Activated effector memory CD4-positive, alpha-beta T cell treated with anti-CD3 and anti-CD28 coated beads, Interleukin-2, amount 50 U/mL, for 16 hours (primary cell): ENCODE measurements at places on chromosomes 4 and X.

GRCh38 chrX:41240509-41240908, 93.5 kb upstream of the DDX3X start:
- DNase-seq = no peak

- DNase-seq = no peak
These were observed 19.1 kb downstream of the VSIG1 start for GRCh38 chrX:108064001-108064400.

DNA sequence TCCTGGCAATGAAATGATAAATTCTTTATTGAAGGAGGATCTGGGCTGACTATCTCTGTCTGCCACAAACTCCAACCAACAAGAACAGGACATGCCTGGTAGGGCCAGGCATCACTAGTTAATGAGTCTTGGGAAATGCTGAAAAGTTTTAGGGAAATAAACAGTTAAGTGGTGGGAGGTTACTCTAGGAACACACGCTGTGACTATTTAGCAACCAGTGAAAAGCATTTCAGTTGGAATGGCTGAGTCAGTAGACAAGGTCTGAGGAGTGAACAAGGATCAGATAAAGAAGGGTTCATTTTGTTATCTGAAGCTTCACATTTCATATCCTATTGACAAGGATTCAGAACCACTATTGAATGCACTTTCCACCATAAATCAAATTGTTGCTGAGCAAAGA, 394.9 kb upstream of the BOD1L1 start:
- DNase-seq = no peak

DNA sequence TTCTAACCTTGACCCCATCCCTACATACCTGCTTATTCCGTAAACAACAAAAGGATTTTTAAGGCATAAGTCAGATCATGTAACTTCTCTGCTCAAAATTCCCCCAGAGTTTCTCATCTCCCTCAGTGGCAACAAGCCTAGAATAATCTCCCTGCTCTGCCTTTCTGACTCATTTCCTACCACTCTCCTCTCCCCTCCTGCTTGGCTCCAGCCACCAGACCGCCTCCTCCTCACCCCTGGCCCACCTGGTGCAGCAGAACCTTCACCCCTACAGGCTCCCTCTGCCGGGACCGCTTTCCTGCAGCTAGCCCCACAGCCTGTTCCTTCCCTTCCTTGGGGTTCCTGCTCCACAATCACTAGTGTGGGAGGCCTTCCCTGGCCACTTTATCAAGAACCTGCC, 32.1 kb downstream of the TSPAN5 start:
- DNase-seq = no peak

- DNase-seq = no peak
These were observed at the start of gene FAM9C for GRCh38 chrX:13044441-13044840. FAM9C (minus strand) TSS chrX:13044620; CDS start chrX:13043789, 831 bp downstream.

GRCh38 chr4:81195475-81195874, 19.5 kb downstream of the PRKG2 start:
- DNase-seq = no peak

DNA sequence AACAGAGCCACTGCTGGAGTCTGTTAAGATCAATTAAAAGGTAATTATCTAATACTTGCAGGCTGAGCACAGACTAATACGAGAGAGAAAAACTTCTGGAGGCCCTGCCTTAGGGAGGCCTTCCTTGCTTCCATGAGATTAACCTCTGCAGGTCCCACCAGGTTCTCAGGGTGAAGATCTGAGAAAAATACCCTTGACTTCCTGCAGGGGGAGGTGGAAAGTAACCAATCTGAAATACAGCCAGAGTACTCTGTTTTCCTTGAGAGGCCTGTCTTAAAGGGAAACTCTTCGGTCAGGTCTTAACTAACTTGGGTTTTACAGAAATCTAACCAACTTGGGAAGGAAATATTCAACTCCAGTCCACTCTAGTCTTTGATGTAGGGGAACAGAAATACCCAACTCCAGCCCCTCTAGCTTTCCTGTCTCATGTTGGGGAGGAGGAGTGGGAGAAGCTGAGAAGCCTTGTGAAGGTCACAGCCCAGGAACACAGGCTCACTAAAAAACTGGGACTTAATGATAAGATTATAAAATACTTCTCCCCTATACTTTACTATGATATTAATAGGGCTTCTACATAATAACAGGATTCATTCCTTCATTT, 77.1 kb downstream of the TBCK start:
- DNase-seq = no peak

DNA sequence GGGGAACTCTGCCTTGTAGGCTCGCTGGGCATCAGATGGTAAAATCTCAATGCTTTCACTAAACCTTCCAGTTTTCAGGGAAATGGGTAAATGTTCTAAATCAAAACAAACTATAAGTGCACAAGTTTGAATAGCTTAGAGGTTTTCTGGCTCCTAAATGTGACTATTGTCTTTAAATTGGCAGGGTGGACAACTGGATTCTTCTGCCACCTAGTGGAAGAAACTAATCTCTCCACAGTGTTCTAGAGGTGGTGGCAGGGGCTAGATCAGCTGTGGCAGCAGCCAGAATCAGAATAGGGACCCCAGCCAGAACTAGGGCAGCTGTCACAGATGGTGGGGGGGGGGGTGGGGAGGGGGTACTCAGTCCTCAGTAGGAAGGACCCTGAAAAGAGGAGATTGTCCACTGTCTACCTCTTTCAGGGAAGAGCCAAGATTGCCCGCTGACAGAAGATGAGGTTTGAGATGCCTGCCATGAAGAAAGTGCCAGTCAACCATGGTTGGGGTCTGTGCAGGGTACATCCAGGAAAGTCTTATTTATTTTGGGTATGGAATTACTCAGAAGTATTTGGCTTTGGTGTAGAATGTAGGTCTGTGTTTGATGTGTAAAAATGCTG, 201.4 kb downstream of the CCNG2 start:
- no peak for DNase-seq

GRCh38 chr4:100206850-100207249, 16.6 kb upstream of the DDIT4L start:
- DNase-seq = no peak

- DNase-seq = no peak
These were observed 23.3 kb downstream of the SPIN4 start for GRCh38 chrX:63327788-63328187.

DNA sequence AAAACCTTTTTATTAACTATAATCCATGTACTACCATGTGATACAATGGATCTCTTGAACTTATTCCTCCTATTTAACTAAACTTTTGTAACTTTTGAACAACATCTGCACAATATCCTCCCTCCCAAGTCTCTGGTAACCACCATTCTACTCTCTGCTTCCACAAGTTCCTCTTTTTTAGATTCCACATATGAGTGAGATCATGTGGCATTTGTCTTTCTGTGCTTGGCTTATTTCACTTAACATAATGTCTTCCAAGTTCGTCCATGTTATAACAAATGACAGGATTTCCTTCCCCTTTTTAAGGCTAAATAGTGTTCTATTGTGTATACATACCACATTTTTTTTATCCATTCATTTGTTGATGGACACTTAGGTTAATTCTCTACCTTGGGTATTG, 28.1 kb downstream of the DCAF8L1 start:
- DNase-seq = no peak

DNA sequence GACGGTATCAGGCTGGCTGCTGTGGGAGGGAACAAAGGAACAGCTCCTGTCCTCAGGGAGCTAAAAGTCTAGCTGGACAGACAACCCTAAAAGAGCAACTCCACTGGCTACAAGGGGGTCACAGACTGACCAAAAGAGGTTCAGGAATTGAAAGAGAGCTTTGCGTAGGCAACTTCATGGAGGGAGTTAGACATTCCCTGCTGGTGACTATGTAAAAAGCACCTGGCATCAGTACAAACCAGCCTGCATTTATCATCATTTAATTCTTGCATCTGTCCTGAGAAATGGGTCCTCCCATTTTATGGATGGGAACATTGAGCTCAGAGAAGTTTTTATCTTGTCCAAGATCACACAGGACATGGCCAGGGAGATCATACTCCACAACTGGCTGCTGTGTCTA, 1.4 kb upstream of the LGI2 start:
- DNase-seq = no peak

DNA sequence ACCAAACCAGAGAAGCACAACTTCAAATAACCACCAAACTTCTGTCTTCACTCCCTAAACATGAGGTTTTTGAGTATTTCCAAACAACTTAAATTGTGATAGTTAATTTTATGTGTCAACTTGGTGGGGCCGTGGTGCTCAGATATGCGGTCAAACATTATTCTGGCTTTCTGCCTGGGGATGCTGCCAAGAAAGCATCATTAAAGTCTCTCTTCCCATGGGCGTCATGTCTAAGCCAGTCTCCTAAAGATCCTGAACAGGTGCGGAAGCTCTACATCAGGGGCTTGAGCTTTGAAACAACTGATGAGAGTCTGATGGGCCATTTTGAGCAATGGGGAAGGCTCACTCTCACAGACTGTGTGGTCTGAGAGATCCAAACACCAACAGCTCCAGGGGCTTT, 24.1 kb upstream of the SOD3 start:
- DNase-seq = no peak
